ENCODE measurements at places on chromosomes 5 and 9.

- DNase-seq = no peak
These were observed 600 bp downstream of the ERCC6L2 start for GRCh38 chr9:95876138-95876444.

GRCh38 chr9:18477719-18478118 is 3.8 kb downstream of the ADAMTSL1 start:
- DNase-seq = no peak

DNA sequence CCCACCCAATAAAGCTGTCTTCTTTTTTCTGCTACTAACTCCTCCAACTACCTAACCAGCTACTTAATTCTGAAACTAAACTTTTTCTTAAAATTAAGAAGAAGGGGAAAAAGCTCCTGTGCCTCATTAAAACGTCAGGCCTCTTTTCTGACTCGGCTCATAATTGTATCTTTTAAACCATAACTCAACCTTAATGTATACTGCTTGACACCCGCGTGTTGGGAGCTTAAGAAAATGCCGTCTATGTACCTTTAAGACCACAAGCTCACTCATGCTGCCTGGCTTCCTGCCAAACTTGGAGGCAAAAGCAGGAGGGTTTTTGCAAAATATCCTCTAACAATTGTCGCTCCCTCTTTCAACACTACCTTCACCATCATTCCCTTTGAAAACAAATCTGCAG is 5.0 kb downstream of the EBF1 start:
- peak; percentile 61 for DNase-seq

GRCh38 chr9:20441711-20442423 is 180.4 kb downstream of the MLLT3 start:
- DNase-seq = peak; percentile 94

GRCh38 chr5:80255431-80255810 is 427 bp downstream of the SERINC5 start:
- peak; percentile 57 for DNase-seq

DNA sequence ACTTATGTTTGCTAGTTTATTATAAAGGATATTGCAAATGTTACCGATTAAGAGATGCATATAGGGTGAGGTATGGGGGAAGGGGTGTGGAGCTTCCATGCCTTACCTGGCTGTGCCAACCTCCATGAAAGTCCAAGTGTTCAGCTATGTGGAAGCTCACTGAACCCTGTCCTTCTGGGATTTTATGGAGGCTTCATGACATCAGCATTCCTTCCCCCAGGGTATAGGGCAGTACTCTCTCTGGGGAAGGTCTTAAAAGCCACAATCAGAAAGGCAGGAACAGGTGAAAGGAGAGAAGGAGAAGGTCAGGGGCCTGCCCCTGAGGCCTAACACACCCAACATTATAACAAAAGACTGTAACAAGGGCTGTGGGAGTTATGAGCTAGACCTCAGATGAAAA is 592.6 kb downstream of the PDE4D start:
- DNase-seq = no peak

DNA sequence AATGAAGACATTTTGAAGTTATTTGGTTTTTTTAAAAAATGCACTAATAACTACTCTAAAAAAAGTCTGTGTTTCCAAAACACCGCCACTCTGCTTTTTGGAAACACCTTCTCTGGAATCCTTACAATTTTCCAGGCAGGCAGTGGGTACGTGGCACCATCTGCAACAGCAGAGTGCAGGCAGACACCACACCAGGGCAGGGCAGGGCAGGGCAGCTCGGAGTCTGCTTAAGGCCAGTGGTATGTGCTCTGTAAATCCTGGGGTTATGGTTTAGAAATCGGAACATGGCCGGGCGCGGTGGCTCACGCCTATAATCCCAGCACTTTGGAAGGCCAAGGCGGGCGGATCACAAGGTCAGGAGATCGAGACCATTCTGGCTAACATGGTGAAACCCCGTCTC is 97.6 kb downstream of the TLE1 start:
- DNase-seq = no peak

DNA sequence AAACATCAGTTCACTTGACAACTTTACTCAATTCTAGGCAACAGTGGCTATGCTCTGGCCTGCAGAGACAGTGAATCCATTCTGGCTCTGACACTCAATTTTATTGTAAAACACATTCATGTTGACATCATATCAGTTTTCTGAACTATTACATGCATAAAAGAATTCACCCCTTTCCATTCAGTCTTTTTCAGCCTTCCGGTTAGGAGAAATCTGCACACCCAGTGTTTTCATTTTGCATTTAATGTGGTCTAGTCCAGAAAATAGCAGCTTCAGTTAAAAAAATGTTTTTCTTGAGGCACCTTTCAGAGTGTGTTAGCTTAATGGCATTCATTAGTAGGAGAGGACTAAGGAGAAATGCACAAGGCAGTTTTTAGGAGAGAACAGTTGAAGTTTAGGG is 95.1 kb downstream of the PBX3 start:
- no peak for DNase-seq

DNA sequence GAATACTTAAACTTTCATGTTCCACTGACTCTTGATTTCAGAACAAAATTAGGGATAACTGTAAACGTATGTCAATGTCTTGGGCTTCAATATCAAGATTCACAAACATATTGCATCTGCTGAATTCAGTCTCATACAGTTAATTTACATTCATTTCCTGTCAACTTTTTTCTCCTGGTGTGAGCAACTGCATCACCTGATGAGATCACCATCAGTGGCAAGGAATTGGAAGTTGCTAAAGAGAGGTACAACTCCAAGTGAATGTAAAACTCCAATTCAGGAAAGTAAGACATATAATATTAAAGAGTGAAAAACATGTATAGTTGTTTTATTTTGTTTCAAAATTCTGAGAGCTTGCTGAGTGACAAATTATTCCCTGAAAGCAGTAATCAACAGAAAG is 1336.2 kb upstream of the C9orf72 start:
- DNase-seq = no peak

- DNase-seq = no peak
These were observed 217.8 kb upstream of the IRX1 start for GRCh38 chr5:3377831-3378230.

DNA sequence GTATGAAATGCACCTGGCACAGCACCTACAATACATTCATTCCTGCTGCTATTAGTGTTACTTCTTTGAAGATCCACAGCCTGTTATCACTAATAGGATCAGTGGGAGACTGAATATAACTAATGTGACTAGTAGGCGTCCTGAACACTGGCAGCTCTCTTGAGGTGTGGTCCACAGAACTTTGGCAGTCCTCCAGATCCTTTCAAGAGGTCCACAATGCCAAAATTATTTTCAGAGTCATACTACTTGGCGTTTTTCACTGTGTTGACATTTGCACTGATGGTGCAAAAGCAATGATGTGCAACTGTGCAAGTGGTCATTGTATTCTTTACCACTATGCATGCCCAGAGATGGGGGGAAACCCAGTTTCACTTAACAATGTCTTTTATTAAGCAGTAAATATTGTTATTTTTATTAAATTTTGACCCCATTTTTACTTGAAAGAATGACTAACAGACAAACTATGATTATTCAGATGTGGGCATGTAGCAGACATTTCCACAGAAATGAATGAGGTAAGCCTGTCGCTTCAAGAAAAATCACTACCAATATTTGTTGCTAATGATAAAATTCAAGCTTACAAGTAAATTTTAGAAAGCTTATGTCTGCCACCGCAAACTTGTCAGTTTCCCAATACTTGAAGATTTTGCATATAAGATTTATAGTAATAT is 48.9 kb downstream of the ADRB2 start:
- DNase-seq = no peak

DNA sequence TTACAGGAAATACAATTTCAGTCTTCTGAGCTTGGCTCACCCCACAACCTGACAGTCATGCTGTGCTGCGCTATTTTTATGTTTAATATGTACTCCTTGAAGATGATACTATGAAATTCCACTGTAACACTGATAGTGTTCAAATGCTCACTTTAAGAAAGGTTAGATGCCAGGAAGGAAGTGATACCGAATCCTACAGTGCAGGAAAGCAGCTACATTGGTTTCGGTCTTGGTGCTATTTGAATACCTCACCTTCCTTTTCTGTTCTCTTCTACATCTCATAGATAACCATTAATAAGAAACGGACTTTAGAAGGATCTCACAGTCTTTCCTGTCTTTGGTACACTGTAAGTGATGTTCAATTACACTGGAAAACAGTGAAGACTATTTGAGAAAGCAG is 117.6 kb downstream of the SEMA5A start:
- DNase-seq = no peak

- DNase-seq = no peak
These were observed 50.7 kb upstream of the NKD2 start for GRCh38 chr5:957748-958485.

GRCh38 chr5:158639881-158640592 is 459.7 kb downstream of the EBF1 start:
- DNase-seq = peak; percentile 31
